ENCODE measurements at places on chromosomes 16 and 17. TPM values are rescaled to one million over a fixed set of nuclear protein-coding genes. Genes with fewer than 3 reads are reported as not detected.

ZNF385C gene
- total RNA-seq: not detected

ADGRG1 gene
- 0.89 TPM for total RNA-seq

PHKB gene
- 68.3 TPM for total RNA-seq

ADAD2 gene
- total RNA-seq: not detected

DNAH3 gene
- total RNA-seq: under 0.01 TPM

SLFN13 gene
- 5.0 TPM for total RNA-seq

KRT33A gene
- not detected for total RNA-seq

NHLRC4 gene
- 2.0 TPM for total RNA-seq

PERCC1 gene
- total RNA-seq: not detected

DRC3 gene
- total RNA-seq: 0.55 TPM

ZNF287 gene
- 6.3 TPM for total RNA-seq

FUS gene
- total RNA-seq: 79.6 TPM

RNF222 gene
- not detected for total RNA-seq

DNAI2 gene
- total RNA-seq: not detected

MYL4 gene
- total RNA-seq: not detected

PRSS22 gene
- 0.12 TPM for total RNA-seq

IL17C gene
- not detected for total RNA-seq

Measured in uterine smooth muscle cell (primary cell).